Stimulated activated CD8-positive, alpha-beta memory T cell treated with anti-CD3 and anti-CD28 coated beads, Interleukin-4, amount 100 ng/mL, for 1 hour (primary cell): ENCODE measurements at places on chromosomes 16 and 17.

- DNase-seq, result no peak
These were observed 98.3 kb downstream of the N4BP1 start for GRCh38 chr16:48511716-48512115.

- DNase-seq, result no peak
These were observed 17.3 kb downstream of the LGALS3BP start for GRCh38 chr17:78962345-78962983.

GRCh38 chr17:7437950-7438614 lies 1.2 kb upstream of the FGF11 start:
- no peak for DNase-seq

GRCh38 chr16:10494343-10495030 lies 85.9 kb downstream of the EMP2 start:
- no peak for DNase-seq

DNA sequence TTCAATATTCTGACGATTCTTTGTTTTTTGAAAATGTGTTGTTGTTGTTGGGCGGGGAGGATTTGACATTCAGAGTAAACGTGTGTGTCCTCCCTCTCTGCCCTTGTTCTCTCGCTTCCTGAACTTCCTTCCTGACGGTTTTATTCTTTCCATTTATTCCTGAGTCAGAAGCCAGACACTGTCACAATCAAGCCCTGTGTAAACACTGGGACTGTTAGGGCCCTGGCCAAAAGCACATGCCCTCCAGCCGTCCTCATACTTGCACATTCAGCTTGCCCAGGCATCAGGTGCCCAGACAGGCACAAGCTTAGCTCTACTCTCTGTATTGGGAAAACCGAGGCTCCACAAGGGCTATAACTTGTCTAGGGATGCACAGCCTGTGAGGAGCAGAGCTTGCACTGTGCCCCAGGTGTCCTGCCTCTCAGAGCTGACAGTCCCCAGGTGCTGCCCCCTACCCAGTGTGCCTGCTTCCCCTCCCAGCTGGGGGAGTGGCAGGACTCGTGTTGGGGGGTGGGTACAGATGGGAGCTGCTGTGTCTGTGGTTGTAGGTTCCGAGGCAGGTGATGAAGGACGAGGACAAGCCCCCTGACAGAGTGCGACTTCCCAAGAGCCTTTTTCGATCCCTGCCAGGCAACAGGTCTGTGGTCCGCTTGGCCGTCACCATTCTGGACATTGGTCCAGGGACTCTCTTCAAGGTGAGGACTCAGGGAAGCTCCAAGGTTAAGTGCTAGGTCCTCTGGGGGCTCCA lies 9.7 kb downstream of the ADGRG3 start:
- no peak for DNase-seq

GRCh38 chr16:25786748-25787147 lies 95.0 kb downstream of the HS3ST4 start:
- no peak for DNase-seq

- no peak for DNase-seq
These were observed 19.0 kb upstream of the KLHDC4 start for GRCh38 chr16:87784812-87785211.

GRCh38 chr17:54353789-54354525 lies 531.2 kb downstream of the KIF2B start:
- no peak for DNase-seq

DNA sequence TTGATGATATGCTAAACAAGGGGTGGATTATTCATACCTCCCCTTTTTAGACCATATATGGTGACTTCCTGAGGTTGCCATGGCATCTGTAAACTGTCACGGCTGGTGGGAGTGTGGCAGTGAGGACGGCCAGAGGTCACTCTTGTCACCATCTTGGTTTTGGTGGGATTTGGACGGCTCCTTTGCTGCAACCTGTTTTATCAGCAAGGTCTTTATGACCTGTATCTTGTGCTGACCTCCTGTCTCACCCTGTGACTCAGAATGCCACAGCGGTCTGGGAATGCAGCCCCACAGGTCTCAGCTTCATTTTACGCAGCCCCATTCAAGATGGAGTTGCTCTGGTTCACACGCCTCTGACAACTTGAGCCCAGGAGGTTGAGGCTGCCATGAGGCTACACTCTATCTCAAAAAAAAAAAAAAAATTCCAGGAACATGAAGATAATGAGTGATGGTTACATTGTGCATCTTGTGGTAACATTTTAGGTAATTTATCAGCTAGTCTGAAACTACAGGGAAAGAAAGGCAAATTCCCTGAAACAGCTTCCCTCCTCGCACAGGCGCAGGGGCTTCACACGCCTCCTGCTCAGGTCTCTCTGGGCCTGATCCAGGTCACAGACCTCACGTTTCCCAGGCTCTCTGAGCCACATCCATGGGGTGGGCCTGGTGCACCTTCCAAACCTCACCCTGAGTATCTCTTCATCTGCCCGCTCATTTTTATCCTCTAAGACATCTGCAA lies 15.3 kb upstream of the UBE2I start:
- DNase-seq, result no peak
